ENCODE measurements at places on chromosomes 16 and 17. TPM values are rescaled to one million over a fixed set of nuclear protein-coding genes. Genes with fewer than 3 reads are reported as not detected.
A peak's percentile ranks its signal among the peaks of the same experiment; 100 is the strongest.

The MNT gene
- 4.9 TPM for total RNA-seq

The RANGRF gene
- 15.5 TPM for total RNA-seq

- DNase-seq = peak; percentile 80
These were observed 5.8 kb upstream of the DHRS13 start for GRCh38 chr17:28908640-28909167.

GRCh38 chr17:77246110-77247047 lies 105.6 kb downstream of the SEC14L1 start:
- no peak for DNase-seq

GRCh38 chr17:54277868-54278267 lies 455.1 kb downstream of the KIF2B start:
- DNase-seq = no peak

DNA sequence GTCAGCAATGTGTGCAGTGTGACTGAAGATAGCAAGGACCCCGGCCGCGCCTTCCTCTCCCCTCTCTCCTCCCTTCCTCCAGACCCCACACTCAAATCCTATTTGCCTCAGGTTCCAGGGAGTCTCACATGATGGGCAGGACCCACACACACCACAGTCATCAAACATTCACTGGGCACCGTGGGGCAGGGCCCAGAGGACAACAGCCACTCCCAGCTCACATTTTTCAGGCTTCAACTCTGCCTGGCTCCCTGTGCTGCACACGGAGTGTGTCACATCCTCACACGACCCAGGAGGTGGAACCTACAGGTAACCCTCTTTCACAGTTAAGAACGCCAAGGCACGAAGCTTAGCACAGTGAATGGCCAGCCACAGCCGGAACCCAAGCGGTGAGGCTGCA lies 30.5 kb downstream of the PEMT start:
- no peak for DNase-seq

- no peak for DNase-seq
These were observed 14.0 kb downstream of the SUPT6H start for GRCh38 chr17:28675980-28676379.

DNA sequence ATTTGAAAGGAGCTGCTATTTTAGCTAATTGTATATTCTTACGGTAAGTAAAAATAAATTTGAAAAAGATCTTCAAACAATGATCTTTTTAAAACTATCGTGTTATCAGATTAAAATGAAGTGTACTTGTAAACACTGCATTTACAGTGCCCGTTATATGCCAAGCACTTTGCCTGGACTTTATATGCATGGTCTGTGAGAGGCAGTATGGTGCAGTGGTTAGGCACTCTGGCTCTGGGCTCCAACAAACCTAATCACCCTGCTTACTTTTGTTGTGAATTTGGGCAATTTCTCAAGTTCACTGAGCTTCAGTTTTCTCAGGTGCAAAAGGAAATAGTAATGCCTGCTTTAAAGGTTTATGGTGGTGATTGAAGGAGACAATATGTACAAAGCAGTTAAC lies 1.4 kb downstream of the PMP22 start:
- DNase-seq = no peak

- DNase-seq = no peak
These were observed 6.6 kb downstream of the PTX4 start for GRCh38 chr16:1481906-1482835.

- peak; percentile 87 for DNase-seq
These were observed 889 bp upstream of the ZNF423 start for GRCh38 chr16:49856672-49857330.

DNA sequence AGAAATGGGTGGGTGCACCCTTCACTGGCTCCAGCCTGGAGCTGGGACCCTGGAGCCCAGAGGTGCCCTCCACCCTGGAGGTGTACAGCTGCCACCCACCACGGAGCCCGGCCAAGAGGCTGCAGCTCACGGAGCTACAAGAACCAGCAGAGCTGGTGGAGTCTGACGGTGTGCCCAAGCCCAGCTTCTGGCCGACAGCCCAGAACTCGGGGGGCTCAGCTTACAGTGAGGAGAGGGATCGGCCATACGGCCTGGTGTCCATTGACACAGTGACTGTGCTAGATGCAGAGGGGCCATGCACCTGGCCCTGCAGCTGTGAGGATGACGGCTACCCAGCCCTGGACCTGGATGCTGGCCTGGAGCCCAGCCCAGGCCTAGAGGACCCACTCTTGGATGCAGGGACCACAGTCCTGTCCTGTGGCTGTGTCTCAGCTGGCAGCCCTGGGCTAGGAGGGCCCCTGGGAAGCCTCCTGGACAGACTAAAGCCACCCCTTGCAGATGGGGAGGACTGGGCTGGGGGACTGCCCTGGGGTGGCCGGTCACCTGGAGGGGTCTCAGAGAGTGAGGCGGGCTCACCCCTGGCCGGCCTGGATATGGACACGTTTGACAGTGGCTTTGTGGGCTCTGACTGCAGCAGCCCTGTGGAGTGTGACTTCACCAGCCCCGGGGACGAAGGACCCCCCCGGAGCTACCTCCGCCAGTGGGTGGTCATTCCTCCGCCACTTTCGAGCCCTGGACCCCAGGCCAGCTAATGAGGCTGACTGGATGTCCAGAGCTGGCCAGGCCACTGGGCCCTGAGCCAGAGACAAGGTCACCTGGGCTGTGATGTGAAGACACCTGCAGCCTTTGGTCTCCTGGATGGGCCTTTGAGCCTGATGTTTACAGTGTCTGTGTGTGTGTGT lies 46.8 kb downstream of the IL21R start:
- DNase-seq = no peak

- DNase-seq = no peak
These were observed 87.7 kb downstream of the C16orf95 start for GRCh38 chr16:87229230-87230188.

Data from ascending aorta (tissue), 2 donors.